ENCODE measurements at places on chromosomes 5 and 9. TPM values are rescaled to one million over a fixed set of nuclear protein-coding genes. Genes with fewer than 3 reads are reported as not detected.

The ACSL6 gene
- total RNA-seq: 1.4 TPM

The GABRG2 gene
- not detected for total RNA-seq

The TPM2 gene
- total RNA-seq: 45.4 TPM

The BHMT2 gene
- 80.3 TPM for total RNA-seq

The FPGS gene
- 61.9 TPM for total RNA-seq

The LCNL1 gene
- 0.54 TPM for total RNA-seq

The ANKRD20A1 gene
- total RNA-seq: 3.1 TPM

The SOX30 gene
- total RNA-seq: not detected

The GABBR2 gene
- 13.4 TPM for total RNA-seq

The OLFM1 gene
- 7.2 TPM for total RNA-seq

The S100Z gene
- total RNA-seq: not detected

The TMEM252 gene
- total RNA-seq: not detected

DNA sequence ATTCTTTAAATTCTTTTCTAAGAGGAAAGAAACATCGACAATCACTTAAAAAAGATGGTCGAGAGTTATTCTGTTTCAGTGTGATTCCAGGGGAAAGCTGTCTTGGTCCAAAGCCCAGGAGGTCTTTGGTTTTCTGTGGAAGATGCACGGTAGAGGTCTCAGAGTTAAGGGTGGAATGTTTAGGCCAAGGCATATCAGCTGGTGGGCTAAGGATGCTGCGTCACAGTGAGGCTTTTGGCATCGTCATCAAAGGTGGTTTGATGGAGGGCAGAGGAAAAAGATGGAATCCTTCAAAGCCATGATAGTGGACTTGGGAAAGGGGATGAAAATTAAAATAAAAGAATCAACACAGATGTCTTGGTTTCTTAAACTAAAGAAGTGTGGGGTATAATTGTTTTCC is 137.3 kb upstream of the ANKH start:
- H3K27ac ChIP-seq: peak overlapping the region; percentile 57
- no peak for DNase-seq
- no peaks in the 10 kb centered on the region for H3K36me3 ChIP-seq
- no peaks in the 10 kb centered on the region for H3K27me3 ChIP-seq
- peaks cover 24% of the 10 kb centered on the region for H3K4me1 ChIP-seq
- H3K4me3 ChIP-seq: no peak overlapping the region

DNA sequence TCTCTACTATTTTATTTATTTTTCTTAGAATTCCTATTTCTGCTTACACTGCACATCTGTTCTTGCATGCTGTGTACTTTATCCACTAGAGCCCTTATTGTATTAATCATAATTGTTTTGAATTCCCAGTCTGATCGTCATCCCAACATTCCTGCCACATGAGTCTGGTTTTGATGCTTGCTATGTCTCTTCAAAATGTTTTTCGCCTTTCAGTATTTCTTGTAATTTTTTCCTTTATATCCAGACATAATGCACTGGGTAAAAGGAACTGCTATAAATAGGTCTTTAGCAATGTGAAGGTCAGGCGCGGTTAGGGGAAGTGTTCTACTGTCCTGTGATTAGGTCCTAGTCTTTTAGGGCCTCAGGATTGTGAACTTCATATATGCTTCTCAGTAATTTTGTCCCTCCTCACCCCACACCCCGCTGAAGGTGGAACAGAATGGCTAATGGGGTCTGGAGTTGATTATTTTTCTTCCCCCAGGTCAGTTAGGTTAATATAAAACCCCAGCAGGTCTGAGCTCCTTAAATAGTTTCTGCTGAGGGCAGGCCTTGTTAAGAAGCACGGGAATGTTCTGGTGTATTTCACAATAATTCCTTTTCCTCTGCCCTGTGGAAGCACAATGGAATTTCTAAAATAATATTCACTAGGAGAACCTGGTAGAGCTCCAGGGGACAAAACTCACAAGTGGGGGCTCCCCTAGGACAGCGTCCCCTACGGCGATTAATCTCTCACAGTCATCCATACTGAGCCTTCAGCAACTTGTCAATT is 146.6 kb upstream of the TUT7 start:
- H3K36me3 ChIP-seq: no peaks in the 10 kb centered on the region
- H3K4me1 ChIP-seq: no peaks in the 10 kb centered on the region
- no peak overlapping the region for H3K4me3 ChIP-seq

DNA sequence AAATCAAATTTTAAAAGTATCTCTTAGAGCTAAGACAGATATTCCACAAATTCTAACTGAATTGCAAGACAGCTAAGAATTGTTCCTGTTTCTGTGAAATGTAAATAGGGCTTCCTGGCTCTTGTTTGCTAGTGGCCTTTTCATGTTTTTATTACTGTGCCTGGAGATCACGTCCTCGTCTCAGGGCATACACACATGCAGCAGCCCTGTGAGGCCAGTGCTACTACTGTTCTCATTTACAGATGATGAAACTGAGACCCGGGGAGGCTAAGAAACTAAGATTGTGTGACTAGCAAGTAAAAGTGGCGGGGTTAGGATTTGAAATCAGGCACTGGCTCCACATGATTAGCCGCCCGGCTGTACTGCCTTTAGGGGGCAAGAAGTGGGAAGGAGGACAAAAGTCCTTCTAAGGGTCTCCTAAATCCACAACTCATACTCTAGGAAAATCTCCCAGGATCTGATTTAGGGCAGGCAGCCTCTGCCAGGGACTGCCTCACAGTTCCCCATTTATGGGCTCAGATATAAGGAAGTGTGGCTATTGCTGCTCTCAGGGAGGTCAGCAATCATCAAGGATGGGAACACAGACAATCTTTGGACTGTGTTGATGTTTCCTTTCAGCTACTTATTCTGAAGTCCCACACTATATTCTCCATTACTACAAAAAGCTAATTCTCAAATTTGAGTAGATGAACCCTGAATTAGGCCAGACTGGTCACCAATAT is 7.9 kb downstream of the PRUNE2 start:
- DNase-seq: no peak
- no peak overlapping the region for H3K4me3 ChIP-seq
- H3K27ac ChIP-seq: no peak overlapping the region
- no peaks in the 10 kb centered on the region for H3K27me3 ChIP-seq
- no peaks in the 10 kb centered on the region for H3K4me1 ChIP-seq

DNA sequence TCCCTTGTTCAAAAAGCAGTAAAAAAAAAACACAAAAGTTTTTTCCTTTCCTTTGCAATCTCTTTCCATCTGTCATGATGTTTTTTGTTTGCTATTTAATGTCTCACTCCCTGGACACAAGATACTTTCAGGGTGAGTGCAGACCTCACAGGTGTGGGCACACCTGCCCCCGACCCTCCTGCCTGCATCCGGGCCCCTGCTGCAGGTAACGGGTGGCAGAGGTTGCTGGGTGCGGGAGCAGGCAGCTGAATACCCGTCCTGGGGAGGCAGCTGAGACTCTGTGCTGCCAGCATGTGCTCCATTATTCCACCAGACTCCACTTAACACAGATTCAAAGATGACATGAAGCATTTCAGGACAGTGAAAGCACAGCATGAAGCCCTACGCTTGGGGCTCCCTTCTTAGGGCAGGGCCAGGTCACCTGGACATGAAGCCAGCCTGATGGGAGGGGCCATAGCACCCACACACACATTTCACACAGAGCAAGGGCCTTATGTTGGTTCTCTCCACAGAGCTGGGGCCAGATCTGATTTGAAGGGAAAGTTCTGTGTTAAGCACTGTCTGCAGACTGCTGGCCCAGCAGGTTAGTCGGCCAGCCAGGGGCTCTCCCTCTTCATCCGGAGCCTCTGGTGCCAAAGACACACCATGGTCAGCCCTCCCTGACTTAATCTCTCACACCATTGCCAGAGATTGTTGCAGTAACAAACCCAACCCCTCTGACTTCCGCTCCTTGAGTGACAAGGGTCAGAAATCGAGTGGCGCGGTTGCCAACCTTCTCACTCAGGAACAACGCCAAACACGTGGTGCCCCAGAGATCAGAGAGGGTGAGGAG is 13.0 kb downstream of the NEK6 start:
- no peak for DNase-seq
- H3K4me1 ChIP-seq: peaks cover 22% of the 10 kb centered on the region
- H3K27me3 ChIP-seq: no peaks in the 10 kb centered on the region
- peak overlapping the region; percentile 18 for H3K27ac ChIP-seq
- H3K4me3 ChIP-seq: no peak overlapping the region
- no peaks in the 10 kb centered on the region for H3K36me3 ChIP-seq

GRCh38 chr9:5532306-5532705 is 22.0 kb downstream of the PDCD1LG2 start:
- no peak for DNase-seq
- no peaks in the 10 kb centered on the region for H3K4me1 ChIP-seq
- no peaks in the 10 kb centered on the region for H3K27me3 ChIP-seq
- no peak overlapping the region for H3K27ac ChIP-seq
- no peak overlapping the region for H3K4me3 ChIP-seq

DNA sequence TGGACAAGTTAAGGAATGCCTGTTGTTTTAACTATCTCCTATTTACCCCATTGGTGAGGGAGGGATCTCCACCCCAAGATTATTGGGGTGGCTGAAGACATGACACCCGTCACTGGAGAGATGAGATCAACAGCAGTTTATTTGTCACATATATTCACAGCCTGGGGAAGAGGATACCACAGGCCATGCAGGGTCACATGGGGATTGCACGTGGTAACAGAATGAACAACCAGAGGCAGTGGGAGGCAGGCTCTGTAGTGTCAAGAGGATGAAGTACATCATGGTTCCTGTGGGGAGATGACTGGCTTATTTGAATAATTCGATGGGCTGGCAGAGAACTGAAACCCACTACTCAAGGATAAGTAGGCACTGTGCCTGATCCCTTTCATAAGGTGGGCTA is 18.6 kb upstream of the SHISAL2B start:
- DNase-seq: no peak
- no peaks in the 10 kb centered on the region for H3K36me3 ChIP-seq
- H3K27ac ChIP-seq: no peak overlapping the region
- H3K4me3 ChIP-seq: no peak overlapping the region
- no peaks in the 10 kb centered on the region for H3K4me1 ChIP-seq
- no peaks in the 10 kb centered on the region for H3K27me3 ChIP-seq

- no peaks in the 10 kb centered on the region for H3K27me3 ChIP-seq
- H3K36me3 ChIP-seq: no peaks in the 10 kb centered on the region
- H3K4me1 ChIP-seq: no peaks in the 10 kb centered on the region
Measured at GRCh38 chr9:95724253-95724991, 151.1 kb upstream of the ERCC6L2 start.

DNA sequence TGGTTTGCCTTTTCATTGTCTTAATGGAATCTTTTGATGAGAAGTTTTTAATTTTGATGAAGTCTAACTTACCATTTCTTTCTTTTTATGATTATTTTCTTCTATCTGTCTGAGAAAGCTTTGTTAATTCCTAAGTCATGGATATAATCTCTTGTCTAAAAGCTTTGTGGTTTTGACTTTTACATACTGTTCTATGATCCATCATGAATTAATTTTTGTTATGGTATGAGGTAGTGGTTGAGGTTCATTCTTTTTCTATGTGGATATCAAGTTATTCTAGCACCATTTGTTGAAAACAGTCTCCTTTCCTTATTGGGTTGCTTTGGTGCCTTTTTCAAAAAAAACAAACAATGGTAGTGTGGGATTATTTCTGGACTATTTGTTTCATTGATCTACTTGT is 20.4 kb downstream of the FBXO10 start:
- no peak for DNase-seq
- H3K4me3 ChIP-seq: no peak overlapping the region
- H3K4me1 ChIP-seq: no peaks in the 10 kb centered on the region
- no peaks in the 10 kb centered on the region for H3K27me3 ChIP-seq
- H3K27ac ChIP-seq: no peak overlapping the region
- H3K36me3 ChIP-seq: no peaks in the 10 kb centered on the region

DNA sequence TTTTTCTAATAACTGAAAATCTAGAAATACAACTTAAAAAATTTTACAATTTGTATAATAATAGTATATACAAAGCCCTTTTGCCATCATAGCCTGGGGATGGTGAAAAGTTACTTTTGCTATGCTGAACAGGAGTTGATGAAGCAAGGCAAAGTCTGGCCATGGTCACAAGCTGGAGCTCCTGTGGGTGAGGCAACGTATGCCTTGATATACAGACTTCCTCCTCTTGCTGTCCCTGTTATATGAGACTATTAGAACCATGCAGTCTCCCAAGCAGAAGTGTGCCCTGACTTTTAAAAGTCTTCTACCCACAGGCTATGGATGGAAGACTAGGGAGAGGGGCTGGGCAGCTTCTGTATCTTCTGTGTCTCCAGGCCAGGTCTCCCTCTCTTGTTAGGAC is 15.7 kb downstream of the FAM151B start:
- no peak overlapping the region for H3K4me3 ChIP-seq
- H3K27me3 ChIP-seq: no peaks in the 10 kb centered on the region
- DNase-seq: no peak
- H3K36me3 ChIP-seq: no peaks in the 10 kb centered on the region
- no peak overlapping the region for H3K27ac ChIP-seq

GRCh38 chr9:92745331-92745730 is 19.3 kb downstream of the BICD2 start:
- no peaks in the 10 kb centered on the region for H3K27me3 ChIP-seq
- DNase-seq: no peak
- H3K27ac ChIP-seq: no peak overlapping the region
- no peak overlapping the region for H3K4me3 ChIP-seq

DNA sequence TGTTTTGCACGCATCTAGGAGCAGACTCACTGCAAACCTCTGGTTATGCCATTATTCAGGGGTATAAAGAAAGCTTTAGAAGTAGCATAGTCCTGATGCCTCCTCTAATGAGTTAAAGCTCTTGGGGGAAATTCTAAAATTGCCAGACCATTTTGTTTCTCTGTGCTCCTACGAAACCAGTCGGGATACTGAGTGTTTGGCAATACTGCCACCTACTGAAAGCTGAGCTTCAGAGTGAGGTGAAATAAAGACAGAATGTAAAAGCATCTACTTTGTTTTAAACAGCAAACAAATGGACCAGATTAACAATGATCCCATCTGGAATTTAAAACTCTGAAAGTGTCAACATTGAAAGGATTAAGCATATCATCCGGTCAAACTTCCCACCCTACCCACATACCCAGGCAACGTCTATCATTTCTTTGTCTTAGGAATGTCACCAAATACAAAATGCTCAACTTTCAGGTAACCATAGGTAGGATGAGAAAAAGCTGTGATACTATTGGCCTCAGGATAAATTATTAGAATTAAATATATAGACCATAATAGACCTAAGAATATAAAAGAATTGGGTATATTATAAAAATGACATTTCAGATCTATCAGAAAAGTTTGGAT is 77.8 kb upstream of the SHISAL2B start:
- H3K4me3 ChIP-seq: no peak overlapping the region
- peak; percentile 45 for DNase-seq
- no peak overlapping the region for H3K27ac ChIP-seq
- no peaks in the 10 kb centered on the region for H3K27me3 ChIP-seq
- H3K4me1 ChIP-seq: no peaks in the 10 kb centered on the region

GRCh38 chr5:34526682-34527305 is 129.3 kb upstream of the RAI14 start:
- H3K27me3 ChIP-seq: no peaks in the 10 kb centered on the region
- no peak for DNase-seq
- no peaks in the 10 kb centered on the region for H3K4me1 ChIP-seq
- no peak overlapping the region for H3K4me3 ChIP-seq
- no peak overlapping the region for H3K27ac ChIP-seq
